ENCODE measurements at places on chromosomes 2 and 18.

- no peak for DNase-seq
Observed at GRCh38 chr2:99389371-99389770, 52.2 kb downstream of the EIF5B start.

DNA sequence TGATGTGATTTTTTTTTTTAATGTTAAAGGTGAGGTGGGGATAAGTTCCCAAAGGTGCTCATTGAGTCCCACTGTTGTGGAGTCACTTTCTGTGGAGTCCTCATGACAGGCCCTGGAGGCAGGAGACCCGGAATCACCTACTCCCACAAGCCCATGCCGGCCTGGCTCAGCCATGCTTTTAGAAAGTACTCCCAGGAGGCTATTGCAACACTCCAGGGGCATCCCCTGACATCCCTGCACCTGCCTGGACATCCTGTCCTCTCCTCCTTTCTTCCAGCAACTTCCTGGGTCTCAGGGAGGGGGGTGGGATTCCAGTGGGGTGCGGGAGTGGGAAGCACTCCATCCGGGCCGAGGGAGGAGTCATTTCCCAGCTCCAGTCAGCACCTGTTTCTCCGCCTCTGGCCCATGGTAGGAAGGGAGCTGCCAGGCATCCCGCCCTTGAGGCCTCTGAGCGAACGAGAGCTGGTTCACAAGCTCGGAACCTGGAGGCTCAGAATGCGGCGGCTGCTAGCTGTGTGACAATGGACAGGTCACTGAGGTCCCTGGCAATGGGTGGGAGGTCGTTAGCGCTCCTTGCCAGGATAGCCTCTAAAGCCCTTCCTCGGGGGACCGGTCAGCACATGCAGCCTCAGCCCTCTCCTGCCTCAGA, 163.9 kb upstream of the ID2 start:
- no peak for DNase-seq

- no peak for DNase-seq
Observed at GRCh38 chr2:226763320-226763719, 36.3 kb downstream of the IRS1 start.

- no peak for DNase-seq
Observed at GRCh38 chr2:58429014-58429875, 188.1 kb upstream of the FANCL start.

- DNase-seq: no peak
Observed at GRCh38 chr18:54173980-54174630, 50.4 kb downstream of the MBD2 start.

- no peak for DNase-seq
Observed at GRCh38 chr2:176669398-176670174, 400.3 kb downstream of the MTX2 start.

- no peak for DNase-seq
Observed at GRCh38 chr2:49827366-49827765, 673.1 kb upstream of the FSHR start.

GRCh38 chr18:8705238-8705960, at the start of gene MTCL1:
TSS of gene MTCL1 (plus strand) at chr18:8705556. CDS start at chr18:8705661, 105 bp downstream.
- DNase-seq: peak; percentile 30

- DNase-seq: peak; percentile 32
Observed at GRCh38 chr2:134679745-134680144, 39.1 kb downstream of the TMEM163 start.

- no peak for DNase-seq
Observed at GRCh38 chr18:37568671-37569070, 3.1 kb upstream of the CELF4 start.

DNA sequence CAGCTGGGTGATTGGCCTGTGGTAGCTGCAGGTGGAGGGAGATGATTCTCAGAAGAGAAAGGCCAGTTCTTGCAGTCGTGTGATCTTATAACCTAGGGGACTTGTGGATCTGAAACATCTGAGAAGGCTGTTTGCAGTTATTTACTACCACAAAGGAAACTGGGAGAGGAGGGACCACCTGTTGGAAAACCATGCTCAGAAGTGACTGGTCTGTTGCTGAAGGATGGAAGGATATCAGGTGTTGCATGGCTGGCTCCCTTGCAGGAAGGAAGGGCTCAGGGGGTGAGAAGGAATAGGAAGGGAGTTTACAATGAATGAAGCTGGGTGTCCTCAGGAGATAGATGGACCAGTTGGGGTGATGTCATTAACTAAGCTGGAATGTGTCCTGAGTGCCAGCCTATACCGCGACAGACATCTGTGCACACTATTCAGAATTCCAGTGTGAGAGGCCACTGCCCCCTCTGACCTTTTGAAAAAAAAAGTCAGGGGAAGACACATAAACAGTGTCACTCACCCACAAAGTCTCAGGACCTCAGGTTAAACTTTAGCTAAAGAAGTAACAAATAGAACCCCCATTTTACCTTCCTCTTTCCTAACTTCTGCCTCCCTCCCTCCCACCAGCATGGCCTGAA, 17.5 kb downstream of the IGFBP2 start:
- DNase-seq: no peak

GRCh38 chr2:29817801-29818680, 103.3 kb downstream of the ALK start:
- DNase-seq: no peak

GRCh38 chr2:233439191-233439590, 84.9 kb downstream of the DGKD start:
- no peak for DNase-seq

DNA sequence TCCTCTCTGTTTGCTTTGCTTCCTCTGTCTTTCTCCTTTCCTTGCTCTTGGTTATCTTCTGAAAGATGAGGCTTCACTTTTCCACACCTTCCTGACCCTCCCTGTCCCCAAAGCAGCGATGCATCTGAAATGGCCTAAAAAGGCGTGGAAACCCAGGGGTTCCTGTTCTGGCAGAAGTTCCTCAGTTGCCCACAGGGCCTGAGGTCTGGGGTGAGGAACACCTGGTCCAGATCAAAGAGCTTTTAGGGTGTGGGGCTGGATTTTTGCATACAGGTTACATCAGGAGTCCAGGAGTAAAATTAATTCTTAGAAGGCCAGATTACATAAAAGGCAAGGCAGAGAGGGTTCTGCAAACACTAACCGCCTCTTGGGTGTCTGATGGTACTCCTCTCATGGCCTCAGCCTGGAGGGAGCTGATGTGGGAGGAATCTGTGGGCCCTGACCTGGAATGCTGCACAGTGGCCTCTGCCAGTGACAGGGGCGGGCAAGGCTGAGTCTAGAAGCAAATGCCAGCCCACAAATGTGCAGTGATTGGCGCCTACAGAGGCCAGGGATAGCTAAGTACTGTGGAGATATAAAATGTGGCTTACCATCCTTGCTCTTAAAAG, 41.8 kb downstream of the INPP4A start:
- no peak for DNase-seq

- DNase-seq: no peak
Observed at GRCh38 chr2:223247136-223247535, 195.1 kb downstream of the KCNE4 start.

- no peak for DNase-seq
Observed at GRCh38 chr2:109439986-109440385, 173.8 kb downstream of the SEPTIN10 start.

GRCh38 chr18:46262856-46263255, 158.7 kb downstream of the HAUS1 start:
- no peak for DNase-seq

DNA sequence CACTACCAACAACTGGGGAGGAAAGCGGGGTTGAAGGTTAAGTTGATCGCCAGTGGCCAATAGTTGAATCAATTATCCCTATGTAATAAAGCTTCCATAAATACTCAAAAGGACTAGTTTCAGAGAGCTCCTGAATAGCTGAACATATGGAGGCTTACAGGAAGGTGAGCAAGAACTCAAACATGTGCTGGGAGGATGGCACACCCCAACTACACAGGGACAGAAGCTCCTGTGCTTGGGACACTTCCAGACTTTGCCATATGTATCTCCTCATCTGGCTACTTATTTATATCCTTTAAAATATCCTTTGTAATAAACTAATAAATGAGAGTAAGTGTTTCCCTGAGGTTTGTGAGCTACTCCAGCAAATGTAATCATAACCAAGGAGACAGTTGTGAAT, 115.7 kb downstream of the HNMT start:
- no peak for DNase-seq

DNA sequence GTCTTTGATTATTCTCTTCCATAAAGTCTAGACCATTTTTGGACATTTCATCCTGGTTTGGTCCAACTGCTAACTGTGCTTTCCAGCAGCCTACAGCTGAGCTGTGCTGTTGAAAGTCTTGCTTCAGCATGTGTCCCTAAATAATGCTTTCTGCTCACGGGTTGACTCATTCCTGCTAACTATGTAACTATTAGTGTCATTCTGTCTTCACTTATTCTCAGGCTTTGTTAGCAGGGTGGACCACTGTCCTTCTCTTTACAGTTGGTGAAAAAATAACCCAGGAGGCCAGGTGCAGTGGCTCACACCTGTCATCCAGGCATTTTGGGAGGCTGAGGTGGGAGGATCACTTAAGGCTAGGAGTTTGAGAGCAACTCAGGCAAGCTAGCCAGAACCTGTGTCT, 8.9 kb downstream of the ADAM23 start:
- no peak for DNase-seq

DNA sequence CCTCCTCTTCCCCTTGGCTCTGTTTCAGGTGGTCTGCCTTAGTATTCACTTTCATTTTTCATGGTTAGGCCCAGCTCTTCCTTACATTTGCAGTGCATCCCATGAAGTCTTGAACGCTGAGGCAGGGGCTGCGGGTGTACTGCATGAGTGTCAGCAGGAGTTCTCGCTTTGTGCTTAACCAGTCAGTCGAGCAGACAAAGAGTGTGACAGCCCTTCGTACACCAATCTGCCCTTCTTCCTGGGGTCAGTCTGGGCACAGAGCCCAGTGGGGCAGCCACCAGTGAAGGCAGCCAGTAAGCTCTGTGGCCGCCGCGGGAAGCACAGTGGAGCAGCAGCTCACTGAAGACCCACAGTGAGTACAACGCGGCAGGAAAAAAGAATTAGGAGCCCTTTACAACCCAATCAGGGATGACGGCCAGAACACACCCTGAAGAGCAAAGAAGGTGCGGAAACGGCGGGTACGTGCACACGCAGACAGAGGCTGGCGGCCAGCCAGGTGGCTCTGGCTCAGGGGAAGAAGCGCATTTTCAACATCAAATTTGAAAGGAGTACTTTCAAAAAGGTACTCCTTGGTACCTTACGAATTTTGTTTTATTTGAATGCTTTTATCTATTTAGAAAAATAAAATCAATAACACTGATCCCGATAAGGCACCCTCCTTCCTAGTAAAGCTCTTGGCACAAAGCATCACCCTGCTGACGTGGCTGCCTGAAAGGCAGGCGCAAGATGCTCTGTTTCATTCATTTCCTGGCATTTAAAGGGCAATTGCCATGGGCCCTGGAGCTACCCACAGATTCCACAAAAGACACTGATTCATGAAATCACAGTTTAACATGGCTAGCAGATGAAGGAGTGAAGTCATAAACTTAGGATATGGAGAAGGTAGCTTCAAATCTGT, 47.0 kb upstream of the SEMA4C start:
- no peak for DNase-seq

GRCh38 chr2:201795607-201796477, 10.5 kb upstream of the CDK15 start:
- peak; percentile 4 for DNase-seq

GRCh38 chr18:68431111-68431921, 283.6 kb downstream of the TMX3 start:
- DNase-seq: no peak

DNA sequence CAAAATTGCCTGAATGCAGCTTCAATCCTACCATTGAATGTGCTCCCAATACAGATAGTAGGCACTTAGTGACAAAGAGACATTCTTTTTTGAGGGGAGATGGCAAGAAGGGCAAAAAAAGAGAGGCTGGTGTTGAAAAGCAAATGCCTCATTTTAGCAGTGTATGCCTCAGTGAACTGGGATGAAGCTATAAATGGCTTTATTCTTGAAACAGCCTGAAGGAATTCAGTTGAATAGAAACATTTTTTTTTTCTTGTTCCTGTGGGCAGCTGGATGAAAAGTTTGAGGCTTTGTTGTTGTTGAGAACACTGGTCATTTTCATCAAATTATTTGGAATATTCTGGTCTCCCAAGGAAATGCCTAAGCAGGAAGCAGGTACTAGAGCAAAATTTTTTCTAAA, 228.9 kb downstream of the RNF144A start:
- DNase-seq: no peak

DNA sequence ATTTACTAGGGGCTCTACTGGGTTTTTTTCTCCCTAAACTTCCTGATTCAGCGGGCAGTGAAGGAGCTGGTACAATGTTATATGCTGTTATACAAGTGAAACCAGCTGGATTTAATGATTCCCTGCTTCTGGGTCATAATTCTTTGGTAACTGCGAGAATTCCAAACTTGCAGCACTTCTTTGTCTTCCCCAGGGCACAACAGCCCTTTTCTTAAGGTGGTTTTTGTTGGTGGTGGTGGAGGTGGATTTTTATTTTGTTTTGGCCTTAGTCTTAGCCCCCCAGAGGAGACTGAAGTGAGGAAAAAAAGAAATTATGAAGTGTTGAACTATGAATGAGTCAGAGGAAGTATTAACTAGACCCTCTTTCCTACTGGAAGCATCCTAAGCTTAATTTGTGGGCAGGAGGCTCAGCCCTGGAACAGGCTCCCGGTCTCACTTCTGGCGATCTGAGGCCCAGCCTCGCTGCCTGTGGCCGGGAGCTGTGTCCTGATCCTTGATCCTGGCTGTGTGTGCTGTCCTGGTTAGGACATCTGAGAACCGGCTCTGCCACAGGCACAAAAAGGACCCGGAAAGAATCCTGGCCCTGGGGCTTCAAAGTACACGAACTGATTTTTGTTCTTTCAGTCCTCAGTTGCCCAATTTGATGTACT, 141.9 kb downstream of the LYPD6B start:
- DNase-seq: no peak

GRCh38 chr2:184633726-184634125, 35.4 kb downstream of the ZNF804A start:
- DNase-seq: no peak

DNA sequence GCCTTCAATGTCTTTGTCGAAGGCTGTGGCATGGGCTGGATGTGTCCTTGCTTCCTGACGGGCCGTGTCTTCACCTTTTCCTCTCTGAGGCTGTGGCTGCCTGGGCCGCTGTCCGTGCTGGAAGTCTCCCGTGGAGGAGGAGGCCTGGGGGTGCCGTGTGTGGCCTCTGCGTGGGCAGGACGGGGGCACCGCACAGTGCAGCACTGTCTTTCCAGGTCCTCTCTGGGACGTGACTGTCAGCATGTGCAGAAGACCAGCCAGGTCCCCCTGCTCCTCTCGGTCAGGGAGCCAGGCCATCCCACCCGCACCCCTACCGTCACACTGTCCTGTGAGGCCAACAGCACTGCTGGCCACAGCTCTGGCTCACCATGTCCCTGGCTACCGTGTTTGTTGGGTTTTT, 64.4 kb upstream of the ZNF236 start:
- no peak for DNase-seq

DNA sequence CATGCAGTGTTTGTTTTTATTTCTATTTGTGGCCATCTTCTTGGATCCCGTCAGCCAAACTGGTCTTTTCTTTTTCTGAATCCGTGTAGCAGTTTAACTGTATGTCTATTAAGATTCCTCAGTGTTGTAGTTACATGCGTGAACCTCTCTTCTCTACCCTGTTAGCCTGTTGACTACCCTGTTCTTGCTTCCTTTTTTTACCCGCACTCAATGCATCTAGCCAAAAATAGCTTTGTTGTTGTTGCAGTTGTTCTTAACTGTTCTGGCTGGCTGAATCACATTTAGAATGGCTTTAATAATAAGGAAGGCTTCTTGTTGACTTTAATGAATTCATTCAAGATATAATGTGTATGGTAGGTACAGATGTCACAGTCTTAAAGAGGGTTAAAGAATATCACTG, 137.1 kb downstream of the LCLAT1 start:
- DNase-seq: no peak

GRCh38 chr18:57764087-57764486, 39.0 kb downstream of the ATP8B1 start:
- DNase-seq: no peak

- DNase-seq: no peak
Observed at GRCh38 chr2:137348301-137348700, 583.0 kb downstream of the THSD7B start.

- DNase-seq: no peak
Observed at GRCh38 chr18:35634323-35634722, 52.8 kb downstream of the GALNT1 start.
